ENCODE measurements at places on chromosomes 13 and 19.

DNA sequence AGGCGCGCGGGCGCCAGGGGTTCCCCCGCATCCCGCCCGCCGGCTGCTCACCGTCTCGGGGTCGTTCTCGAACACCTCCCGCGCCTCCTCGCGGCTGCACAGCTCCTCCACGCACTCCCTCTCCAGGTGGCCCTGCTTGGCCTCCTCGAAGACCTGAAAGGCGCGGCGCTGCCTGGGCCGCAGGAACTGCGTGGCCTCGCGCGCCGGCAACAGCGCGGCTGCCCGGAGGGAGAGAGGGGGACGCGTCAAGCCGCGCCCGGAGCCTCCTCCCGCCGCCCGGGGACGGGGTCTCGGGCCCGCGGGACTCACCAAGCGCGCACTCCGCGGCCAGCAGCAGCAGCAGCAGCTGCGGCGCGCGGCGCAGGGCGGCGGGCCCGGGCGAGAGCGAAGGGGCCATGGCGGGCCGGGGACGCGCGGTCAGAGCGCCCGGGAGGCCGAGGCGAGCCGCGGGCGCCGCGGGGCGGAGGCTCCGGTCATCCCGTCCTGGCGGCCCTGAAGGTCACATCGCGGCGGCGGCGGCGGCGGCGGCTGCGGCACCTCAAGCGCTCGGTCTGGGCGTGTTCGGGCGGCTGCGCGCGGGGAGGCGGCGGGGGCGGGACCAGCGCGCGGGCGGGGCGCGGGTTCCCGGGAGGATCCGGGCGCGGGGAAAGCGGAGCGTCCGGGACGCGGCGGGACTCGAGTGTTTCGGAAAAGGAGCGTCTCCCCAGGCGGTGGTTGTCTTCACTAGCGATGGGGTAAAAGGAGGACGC, at the start of gene GAS6:
Gene GAS6 (minus strand): TSS at position 553 of the 749 bp plus-strand sequence. CDS start 156 bp downstream, at position 397.
- peak; percentile 79 for DNase-seq

- DNase-seq: no peak
Measured at GRCh38 chr19:39736088-39736487, 1.7 kb downstream of the CLC start.

DNA sequence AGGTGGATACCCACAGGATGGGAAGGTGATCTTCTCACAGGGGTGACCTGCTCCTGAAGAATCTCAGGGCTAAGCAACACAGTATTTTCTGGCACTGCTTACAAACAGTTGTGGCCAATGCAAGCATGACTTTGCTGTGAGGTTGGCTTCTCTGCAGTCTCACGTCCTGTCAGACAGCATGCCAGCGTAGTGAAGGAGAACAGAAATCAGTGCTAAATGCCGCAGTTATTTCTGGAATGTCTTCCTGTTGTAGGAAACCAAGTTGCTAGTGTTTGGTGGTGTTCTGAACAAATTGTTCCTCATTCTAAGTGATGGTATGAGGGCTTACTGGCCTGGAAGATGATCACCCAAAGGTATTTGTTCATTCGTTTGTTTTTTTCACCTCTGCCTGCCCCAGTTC, 320.1 kb downstream of the MTUS2 start:
- DNase-seq: peak; percentile 16

DNA sequence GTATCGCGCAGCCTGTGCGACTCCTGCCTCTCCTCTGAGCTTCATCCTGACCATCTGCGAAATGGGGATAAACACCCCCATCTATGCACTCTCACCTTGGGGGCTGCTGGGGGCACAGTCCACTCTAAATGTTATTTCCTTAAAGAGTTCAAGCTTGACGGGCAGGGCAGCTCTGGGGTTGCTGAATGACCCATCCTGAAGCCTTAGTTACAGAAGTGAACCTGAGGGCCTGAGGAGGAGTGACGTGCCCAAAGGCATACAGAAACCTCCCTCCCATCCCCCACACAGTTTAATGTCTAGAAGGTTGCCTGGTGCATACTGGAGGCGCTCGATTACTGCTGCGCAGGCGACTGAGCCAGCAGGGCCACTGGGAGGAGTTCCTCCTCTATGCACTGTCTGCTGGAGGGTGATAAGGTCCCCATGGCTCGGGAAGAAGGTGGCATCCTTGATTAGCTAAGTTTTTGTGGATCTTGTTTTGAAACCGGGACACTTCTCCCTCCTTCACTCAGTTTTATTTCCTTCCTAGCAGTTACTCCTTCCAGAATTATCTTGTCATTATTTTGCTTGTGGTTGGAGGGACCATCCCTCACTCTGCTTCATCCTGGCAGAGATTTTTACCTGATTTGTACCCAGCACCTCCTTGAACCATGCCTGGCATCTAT, 572 bp upstream of the FKBP8 start:
- DNase-seq: peak; percentile 25

GRCh38 chr13:72774019-72774418, 7.7 kb downstream of the DIS3 start:
- no peak for DNase-seq

DNA sequence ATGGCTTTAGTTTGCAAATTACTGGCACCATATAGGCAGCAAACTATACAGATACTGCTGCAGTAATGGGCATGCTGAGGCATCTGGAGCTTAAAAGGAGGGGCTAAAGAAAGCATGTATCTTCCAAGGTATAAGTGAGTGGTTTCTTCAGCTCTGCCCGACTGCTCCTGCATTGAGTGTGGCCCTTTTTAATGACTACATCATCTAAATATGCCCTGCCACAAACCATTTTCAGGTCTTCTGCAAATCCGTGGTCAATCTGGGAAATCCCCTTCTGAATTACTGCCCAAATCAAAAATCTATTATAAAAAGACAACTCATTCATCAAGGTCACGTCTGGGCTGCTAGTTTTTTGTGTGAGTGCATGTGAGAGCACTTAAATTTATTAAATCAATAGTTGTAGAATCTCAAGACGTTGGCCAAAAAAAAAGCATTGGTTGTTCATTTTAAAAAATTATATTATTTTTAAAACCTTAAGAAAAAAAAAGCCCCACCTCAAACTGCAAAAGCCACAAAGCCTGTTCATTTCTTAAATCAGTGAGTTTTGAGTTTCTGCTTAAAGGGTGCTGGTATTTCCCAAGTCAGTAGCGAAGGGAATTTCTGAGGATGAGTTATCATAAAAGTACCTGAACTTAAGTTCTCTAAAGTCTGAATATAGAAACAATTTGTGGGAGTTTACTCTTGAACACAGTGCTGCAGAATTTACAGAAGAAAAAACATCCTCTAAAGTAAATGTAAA, 16.3 kb downstream of the LCP1 start:
- no peak for DNase-seq

DNA sequence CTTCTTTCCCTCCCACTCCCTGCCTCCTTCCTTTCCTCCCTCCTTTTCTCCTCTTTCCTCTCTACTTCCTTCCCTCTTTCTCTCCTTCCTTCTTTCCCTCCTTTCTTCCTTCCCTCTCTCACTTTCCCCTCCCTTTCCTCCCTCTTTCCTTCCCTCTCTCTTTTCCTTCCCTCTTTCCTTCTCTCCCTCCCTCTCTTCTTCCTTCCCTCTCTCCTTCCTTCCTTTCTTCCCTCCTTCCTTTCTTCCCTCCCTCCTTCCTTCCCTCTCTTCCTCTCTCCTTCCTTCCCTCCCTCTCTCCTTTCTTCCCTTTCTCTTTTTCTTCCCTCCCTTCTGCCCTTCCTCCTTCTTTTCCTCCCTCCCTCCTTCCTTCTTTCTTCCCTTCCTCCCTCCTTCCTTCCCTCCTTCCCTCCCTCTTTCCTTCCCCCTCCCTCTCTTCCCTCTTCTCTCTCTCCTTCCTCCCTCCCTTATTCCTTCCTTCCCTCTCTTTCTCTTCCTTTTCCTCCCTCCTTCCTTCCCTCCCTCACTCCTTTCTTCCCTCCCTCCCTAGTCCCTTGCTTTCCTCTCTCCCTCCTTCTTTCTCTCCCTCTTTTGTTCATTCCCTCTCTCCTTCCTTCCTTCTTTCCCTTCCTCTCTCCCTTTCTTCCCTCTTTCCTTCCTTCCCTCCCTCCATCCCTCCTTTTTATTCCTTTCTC, 443.9 kb downstream of the ZNF536 start:
- DNase-seq: no peak

- no peak for DNase-seq
Measured at GRCh38 chr19:4060621-4061177, 6.0 kb downstream of the ZBTB7A start.

GRCh38 chr19:54266133-54266532, 9.1 kb upstream of the LILRB5 start:
- DNase-seq: peak; percentile 65

DNA sequence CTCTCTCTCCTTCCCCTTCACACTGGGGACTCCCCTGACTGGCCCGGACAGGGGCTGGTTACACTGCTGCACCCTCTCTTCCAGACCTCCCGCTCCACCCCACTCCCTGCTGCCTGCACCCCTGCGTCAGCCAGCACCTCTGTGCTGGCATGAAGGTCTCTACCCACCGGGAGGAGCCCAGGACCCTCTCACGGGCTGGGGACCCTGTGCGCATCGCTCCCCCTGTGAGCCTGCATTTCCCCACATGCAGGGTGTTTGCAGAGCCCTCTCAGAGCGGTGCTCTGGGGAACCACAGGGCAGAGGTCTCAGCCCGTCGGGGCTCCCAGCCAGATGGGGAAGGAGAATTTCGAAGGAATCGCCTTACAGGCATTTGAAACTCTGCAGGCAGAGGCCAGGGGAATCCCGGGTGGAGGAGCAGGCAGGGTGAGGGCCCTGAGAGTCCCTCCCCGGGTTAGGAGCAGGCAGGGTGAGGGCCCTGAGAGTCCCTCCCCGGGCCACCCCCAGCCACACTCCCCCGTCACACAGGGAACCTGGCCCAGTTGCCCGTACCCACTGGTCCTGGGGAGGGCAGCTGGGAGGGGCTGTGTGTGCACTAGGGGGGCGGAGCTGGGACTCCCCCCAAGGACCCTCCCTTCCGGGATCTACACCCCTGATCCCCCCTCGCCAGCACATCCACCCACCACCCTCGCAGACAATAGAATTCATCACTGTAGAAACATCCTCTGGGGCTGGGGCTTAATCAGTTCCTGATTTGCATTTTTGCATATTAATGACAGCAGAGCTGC, 16.3 kb upstream of the TCF3 start:
- no peak for DNase-seq

DNA sequence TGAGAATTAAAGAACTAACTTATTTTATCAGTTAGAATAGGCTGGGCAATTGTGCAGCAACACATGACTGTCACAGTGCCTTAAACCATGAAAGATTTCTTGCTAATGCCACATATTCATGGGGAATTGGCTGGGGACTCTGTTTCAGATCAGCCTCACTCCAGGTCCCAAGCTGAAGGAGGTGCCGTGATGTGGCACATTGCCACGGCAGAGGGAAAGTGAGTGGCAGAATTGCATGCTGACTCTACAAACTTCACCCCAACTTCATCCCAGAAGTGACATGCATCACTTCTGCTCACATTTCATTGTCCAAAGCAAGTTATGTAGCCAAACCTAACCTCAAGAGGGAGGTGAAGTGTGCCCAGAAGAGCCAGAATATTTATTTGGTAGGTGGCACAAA, 37.8 kb downstream of the OLFM4 start:
- DNase-seq: no peak

DNA sequence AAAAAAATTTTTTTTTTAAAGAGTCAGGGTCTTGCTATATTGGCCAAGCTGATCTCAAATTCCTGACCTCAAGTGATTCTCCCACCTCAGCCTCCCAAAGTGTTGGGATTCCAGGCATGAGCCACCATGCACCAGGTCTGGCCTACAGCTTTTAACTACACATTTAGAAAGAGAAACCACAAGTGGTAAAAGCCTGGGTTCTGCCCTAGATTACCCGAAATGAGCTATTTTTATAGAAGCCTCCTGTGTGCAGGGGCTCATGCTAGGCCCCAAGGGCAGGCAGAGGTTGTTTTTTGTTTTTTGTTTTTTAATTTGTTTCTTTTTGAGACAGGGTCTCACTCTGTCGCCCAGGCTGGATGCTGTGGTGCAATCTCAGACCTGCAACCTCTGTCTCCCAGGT, 14.0 kb upstream of the MYADM start:
- no peak for DNase-seq

GRCh38 chr13:33245505-33246158, 39.9 kb downstream of the STARD13 start:
- no peak for DNase-seq

DNA sequence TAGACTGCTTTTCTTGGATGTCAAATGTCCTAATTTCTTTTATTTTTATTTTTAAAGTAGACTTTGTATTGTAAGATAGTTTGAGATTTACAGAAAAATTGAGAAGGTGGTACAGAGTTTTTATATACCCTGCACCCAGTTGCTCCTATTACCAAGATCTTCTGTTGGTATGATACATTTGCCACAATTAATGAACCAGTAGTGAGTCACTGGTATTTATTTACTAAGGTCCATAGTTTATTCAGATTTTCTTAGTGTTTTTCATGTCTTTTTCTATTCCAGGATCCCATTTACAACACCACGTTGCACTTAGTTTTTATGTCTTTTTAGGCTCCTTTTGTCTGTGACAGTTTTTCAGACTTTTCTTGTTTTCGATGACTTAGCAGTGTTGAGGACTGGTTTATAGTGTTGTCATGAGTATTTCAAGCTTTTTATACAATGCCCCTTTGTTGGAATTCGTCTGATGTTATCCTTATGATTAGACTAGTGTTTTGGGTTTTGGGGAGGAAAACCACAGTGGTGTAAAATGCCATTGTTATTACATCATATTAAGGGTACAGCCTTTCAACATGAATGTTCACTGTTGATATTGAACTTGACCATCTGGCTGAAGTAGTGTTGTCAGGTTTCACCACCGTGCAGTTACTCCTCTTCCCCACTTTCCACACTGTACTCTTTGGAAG, 35.9 kb downstream of the COG3 start:
- no peak for DNase-seq

DNA sequence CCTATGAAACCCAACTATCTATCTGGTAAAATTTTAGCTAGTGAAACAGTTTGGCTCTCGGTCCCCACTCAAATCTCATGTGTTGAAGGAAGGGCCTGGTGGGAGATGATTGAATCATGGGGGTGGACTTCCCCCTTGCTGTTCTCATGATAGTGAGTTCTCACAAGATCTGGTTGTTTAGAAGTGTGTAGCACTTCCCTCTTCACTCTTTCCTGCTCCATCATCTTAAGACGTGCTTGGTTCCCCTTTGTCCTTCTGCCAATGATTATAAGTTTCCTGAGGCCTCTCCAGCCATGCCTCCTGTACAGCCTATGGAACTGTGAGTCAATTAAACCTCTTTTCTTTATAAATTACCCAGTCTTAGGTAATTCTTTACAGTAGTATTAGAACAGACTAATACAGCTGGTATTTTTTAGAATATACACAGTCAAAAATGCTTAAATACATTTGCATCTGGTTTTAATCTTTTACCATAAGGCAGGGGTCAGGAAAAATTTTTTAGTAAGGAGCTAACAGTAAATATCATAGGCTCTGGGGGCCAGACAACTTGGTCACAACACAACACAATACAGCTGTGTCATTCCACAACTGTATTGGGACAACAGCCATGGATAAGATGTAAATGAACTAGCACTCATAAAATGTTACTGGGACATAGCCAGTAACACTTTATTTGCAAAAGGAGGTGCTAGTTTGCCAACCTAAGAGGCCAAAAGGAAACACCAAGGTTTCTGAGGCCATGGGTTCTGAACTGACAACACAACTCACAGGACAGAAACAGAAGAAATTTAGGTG, 24.3 kb downstream of the DZIP1 start:
- DNase-seq: no peak
